ENCODE measurements at places on chromosomes 6 and 20. TPM values are rescaled to one million over a fixed set of nuclear protein-coding genes. Genes with fewer than 3 reads are reported as not detected.

Gene ANKRD66
- total RNA-seq = not detected

Gene HRH3
- total RNA-seq = not detected

Gene PDE7B
- total RNA-seq = 0.63 TPM

Gene PTGIS
- total RNA-seq = not detected

Gene TMEM151B
- 0.07 TPM for total RNA-seq

Data from A549 treated with Hydrocortisone at 1 μM for 4 hours (cell line).